ENCODE measurements at places on chromosomes 1 and 21.

- no peak for DNase-seq
Observed at GRCh38 chr1:60655679-60656355, 426.5 kb upstream of the NFIA start.

- DNase-seq = no peak
Observed at GRCh38 chr1:154574716-154575115, 7.1 kb downstream of the CHRNB2 start.

- DNase-seq = no peak
Observed at GRCh38 chr1:184878002-184878401, 96.3 kb downstream of the NIBAN1 start.

DNA sequence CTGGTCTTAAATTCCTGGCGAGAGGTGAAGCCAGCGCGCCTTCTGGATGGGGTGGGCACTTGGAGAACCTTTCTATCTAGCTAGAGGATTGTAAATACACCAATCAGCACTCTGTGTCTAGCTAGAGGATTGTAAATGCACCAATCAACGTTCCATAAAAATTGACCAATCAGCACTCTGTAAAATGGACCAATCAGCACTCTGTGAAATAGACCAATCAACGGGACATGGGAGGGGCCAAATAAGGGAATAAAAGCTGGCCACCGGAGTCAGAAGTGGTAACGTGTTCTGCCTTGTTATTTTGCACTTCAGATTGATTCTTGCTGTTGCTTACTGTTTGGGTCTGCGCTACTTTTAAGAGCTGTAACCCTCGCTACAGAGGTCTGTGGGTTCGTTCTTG lies 12.0 kb upstream of the LIN9 start:
- DNase-seq = no peak

DNA sequence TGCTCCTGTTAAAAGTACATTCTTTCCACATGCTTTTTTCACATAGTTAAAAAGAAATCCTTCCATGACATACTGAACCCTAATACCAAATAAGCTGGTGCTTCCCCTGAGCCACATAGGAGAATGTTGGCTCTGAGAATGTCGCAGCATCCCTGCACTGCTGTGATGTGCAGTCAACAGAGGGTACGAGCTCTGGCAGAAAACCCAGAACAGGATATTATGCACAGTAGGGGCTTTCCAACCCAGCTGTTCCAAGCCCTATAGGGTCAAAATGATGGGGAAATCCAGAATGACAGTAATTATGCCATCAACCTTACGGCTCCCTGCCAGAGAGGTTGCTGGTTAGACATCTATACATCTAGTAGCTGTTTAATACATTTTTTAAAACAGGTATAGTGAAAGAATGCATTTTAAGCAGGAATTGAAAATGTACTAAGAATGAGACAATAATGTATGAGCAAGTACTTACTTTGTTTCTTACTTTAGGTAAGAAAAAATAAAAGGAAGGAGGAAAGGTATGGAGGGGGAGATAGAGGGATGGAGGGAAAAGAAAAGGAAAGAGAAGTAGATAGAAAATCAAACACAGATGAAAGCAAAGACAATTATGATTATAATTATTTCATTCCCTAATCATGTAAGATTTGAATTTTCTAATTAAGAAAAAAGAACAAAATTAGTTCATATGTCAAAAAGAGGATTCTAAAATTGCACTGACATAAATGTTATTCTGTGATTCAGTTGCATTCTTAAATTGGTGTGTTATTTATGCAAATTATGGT lies 126.0 kb downstream of the NR5A2 start:
- DNase-seq = no peak

- no peak for DNase-seq
Observed at GRCh38 chr21:42013376-42013775, 3.2 kb upstream of the ZBTB21 start.

- no peak for DNase-seq
Observed at GRCh38 chr1:177410179-177410766, 239.5 kb downstream of the BRINP2 start.

- DNase-seq = no peak
Observed at GRCh38 chr21:45962531-45963231, 18.9 kb upstream of the COL6A1 start.

GRCh38 chr1:101200513-101200912 lies 36.3 kb upstream of the S1PR1 start:
- DNase-seq = no peak

- DNase-seq = no peak
Observed at GRCh38 chr1:179702946-179703539, 40.0 kb upstream of the FAM163A start.

GRCh38 chr1:22792396-22793160 lies 81.9 kb downstream of the EPHB2 start:
- DNase-seq = no peak

GRCh38 chr21:24714646-24715200 lies 892.6 kb downstream of the MRPL39 start:
- DNase-seq = no peak

DNA sequence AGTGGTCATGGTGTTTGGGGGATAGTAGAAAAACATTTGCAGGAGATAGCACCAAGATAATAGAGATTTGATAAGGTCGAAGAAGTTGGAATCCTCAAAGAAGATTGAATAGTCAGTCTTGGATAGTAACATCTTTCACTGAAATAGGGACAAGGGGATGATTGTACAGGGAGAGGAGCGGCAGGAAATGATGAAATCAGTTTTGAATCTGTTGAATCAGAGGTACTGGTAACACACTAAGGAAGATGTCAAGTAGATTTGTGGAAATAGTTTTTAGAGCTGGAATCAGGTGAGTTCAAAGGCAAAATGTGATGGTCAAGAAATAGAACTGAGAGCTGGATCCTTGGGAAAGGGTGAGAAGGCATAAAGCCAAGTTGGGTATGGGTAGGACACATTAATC lies 26.5 kb downstream of the CAP1 start:
- DNase-seq = no peak

DNA sequence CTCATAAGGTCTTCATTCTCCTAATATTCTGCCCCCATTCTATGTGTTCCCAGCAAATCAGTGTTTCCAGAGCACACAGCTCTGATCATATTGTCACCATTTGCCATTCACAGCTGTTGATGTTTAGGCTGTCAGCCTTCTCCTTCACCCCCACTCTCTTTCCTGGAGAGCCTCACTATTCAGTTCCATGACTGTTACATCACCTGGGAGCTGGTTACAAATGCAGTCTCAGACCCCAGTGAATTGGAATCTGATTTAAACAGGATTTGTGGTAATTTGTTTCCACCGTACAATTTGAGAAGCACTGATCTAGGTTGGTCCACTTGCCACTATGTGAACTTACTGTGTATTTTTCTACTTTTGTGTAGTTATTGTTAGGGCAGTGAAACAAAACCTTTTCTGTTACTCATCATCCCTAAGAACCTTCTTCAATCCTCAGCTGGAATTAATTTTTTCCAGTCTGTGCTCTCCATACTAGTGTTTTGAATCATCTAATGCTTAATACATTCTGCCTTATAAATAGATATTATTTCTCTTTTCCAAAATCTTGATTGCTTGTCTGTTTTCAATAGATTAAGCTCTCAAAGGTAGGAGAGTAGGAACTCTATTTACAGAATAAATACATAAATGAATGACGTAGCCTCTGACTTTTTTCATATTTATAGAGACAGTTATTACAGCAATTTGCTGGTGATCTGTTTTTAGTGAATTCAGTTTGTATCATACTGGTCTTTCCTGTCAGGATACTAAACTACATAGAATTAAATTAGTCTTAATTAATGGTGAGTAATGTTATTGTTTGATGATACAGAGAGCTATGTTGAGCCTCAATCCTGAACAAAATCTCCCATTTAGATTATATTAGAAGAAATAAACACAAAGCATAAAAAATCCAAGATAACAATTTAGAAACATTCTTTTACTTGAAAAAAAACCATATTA lies 8.1 kb downstream of the SNX7 start:
- no peak for DNase-seq

DNA sequence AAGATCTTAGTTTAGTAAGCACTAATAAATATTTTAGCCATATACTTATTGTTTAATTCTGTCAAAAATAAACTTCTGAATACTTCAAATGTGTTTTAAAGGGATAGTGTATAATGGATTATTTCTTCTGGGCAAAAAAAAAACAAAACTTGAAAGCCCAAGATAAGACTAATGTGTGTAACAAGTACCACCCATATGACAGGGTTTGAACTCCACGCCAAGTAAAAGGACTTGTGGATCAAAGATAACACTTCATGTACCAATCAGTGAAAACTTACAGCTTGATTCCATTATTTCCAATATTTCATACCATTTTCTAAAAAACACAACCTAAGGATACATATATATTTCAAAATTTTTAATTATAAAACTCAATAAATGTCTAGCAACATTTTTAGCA lies 59.5 kb downstream of the DENND1B start:
- no peak for DNase-seq

DNA sequence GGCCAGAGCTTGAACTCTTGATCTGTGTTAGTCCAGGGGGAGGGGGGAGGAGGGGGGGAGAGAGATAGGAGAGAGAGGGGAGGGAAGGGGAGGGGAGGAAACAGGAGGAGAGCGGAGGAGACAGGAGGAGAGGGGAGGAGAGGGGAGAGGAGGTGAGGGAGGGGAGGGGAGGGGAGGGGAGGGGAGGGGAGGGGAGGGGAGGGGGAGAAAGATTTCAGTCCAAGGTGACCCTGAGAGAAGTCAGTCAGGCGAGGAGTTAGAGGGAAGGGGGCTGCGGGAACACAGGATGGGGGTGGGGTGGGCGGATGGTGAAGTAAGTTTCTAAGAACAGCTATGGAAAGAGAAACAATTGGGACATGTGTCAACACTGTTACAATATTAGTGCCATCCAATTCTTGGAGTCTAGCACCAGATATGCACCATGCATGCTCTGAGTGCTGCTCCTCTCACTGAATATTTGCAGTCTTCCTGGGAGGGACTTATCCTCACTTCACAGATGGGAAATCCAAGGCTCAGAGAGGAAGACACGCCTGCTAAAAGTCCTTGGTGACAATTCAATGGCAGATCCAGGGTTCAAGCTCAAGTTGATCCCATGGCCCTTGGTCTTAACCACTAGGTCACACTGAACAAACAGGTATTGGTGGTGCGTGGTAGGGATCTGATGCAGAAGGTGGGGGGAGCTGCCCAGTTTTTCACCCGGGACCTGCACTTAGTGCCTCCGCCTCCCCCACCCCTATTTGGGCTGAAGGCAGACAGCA lies 42.5 kb upstream of the ECE1 start:
- DNase-seq = no peak

DNA sequence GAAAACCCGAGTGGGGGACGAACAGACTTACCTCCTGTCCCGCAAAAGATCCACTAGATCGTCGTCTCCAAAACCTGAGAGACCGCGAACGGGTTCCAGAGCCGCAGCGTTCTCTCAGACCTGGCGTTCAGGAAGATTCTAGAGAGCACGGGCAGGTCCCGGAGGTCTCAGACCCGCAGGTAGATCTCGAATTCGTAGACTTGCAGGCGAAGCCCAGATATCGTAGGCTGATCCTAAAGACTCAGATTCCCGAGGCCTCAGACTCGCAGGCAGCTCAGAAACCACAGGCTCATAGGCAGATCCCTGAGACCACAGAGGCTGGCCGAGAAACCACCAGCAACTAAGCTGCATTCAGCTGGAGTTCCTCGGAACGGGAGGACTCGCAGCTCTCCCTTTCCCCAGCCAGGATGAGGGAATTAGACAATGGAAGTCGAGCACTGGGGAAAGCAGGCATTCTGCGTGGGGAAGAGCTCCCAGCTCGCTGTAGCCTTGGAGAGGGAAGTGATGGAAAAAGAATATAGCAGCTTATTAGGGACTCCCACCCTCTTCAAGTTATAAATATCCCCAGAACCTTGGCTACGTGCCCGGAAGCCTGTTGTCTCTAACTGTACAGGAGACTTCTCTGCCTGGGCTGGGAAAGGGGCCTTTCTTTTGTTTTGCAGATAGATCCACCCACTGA lies at the start of gene ZNF436:
ZNF436 (minus strand) TSS at position 502 of the 679 bp plus-strand sequence. CDS start 1,831 bp downstream, outside the sequence.
- peak; percentile 42 for DNase-seq

DNA sequence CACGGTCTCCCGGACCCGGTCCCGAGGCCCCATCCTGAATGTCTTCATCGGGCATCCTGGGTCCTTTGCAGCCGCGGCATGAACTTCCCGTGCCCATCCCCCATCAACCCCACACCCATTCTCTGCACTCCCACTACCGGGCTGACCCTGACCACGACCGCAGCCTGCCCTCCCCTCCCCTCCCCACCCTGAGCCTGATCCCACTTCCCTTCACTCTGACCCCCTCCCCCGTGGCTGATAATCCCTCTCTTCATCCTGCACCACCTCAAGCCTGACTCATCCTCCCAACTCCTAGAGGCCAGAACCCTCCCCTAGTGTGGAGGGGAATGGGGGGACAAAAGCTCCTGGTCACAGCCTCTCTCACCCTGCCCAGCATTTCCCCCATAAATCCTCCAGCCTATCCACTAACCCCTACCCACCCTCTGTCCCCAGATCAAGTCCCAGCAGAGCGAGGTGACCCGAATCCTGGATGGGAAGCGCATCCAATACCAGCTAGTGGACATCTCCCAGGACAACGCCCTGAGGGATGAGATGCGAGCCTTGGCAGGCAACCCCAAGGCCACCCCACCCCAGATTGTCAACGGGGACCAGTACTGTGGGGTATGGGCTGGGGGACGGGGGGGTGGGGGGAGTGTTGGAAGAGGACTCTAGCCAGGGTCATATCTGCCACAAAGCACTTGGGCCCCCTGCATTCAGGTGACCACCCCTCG lies 602 bp downstream of the SH3BGRL3 start:
- peak; percentile 62 for DNase-seq

DNA sequence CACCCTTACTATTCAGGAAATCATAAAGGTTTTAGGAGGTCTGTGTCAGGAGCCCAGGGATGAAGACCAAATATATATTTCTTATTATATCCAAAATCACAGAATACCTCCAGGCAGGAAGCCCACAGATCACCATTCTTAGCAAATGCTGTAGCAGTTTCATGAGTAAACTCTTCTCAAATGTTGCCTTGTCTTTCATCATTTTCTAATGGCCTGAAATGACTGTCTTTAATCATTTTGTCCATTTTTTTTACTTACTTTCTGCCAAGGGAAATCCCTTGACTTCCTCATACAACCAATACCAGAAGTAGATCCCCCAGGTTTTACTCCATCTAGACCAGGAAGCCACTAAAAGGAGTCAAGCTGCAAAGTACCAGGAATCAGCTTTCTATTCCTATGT lies 32.4 kb downstream of the PSMG1 start:
- DNase-seq = no peak

- DNase-seq = no peak
Observed at GRCh38 chr1:27956761-27957160, 3.0 kb upstream of the XKR8 start.

DNA sequence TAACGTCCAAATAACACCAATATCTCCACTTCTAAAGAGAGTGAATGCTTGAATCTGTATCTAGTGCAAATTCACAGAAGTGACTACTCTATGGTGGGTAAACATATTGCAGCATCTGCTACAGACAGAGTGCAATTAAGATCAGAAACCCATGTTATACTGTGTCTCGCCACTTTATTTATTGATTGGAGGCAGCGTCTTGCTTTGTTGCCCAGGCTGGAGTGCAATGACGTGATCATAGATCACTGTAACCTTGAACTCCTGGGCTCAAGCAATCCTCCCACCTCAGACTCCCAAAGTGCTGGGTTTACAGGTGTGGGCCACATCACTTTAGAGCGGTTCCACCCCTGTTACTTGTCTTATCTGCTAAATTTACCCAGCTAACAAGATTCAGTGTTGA lies 57.0 kb downstream of the HLCS start:
- no peak for DNase-seq

All from HuH-7 (cell line).